Activated CD4-positive, alpha-beta memory T cell treated with anti-CD3 and anti-CD28 coated beads, Interleukin-2, amount 10 ng/mL, durations not matched to agents 7 days and 5 days (primary cell): ENCODE measurements at places on chromosomes 1 and 21. TPM values are rescaled to one million over a fixed set of nuclear protein-coding genes. Genes with fewer than 3 reads are reported as not detected.

DNA sequence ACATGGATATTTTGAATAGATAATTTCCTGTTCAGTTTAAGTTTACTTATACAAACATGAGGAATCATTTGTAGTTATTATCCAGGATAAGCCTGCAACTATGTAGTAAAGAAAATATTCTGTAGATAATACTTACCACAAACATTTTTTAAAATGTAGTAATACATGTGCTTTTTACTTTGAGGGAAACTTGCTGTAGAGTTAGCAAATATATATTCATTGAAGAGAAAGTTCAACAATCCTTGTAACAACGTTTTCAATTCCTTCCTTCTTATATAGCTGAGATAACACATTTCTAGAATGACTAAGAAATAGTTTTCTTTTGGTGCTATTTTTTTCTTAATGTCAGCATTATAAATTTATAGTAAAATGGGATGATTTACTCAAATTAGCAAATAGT, 664.6 kb upstream of the ADAMTS5 start:
- no peaks in the 10 kb centered on the region for H3K27me3 ChIP-seq
- H3K4me3 ChIP-seq, result no peak overlapping the region
- DNase-seq, result no peak
- no peaks in the 10 kb centered on the region for H3K4me1 ChIP-seq

DNA sequence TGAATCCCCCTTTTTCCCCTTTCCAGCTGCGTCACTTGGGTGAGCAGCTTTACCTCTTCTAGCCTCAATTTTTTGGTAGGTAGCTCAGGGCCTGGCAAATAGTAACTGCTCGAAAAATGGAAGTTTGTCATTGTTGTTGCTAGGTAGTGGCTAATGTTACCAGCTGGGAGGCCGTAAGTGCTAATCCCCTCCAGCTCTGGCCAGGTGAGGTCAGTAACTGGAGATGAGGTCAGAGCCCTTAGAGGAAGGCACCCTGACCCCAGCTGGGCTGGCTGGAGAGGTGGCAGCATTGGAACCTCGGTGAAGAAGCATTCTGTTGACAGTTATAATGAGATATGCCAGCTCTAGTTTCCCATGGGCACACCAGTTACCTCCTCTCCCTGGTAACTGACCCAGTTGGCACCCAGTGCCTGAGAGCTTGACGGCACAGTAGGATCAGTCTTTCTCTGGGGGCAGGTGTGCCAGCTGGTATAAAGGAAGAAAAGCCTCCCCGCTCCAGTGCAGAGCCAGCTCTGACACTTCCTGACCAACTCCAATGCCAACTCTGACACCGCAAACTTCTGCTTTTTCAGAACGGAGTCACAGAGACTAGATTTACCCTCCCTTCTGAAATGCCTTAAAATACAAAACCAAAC, 35.0 kb upstream of the SLC2A1 start:
- H3K27ac ChIP-seq, result no peak overlapping the region
- H3K4me3 ChIP-seq, result no peak overlapping the region
- DNase-seq, result no peak
- no peaks in the 10 kb centered on the region for H3K4me1 ChIP-seq
- H3K27me3 ChIP-seq, result peaks cover 2% of the 10 kb centered on the region

DNA sequence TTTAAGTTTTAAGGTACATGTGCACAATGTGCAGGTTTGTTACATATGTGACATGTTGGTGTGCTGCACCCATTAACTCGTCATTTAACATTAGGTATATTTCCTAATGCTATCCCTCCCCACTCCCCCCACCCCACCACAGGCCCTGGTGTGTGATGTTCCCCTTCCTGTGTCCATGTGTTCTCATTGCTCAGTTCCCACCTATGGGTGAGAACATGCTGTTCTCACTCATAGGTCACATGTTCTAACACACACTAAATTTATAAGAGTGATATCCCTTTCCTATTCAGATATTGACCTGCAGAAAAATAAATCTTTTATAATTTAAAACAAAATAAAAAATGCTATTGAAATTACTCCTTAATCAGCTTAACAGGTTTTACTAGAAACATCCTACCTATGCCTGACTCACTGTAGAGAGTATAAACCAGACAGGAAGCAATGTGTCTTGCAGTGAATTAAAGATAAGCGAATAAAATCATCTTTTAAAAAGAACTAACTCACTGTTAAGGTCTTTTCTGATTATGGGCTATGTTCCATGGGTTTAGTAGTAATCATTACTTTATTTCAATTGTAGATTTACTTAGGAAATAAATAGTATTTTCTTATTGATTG, 82.0 kb upstream of the DPH5 start:
- no peak overlapping the region for H3K4me3 ChIP-seq
- peaks cover 30% of the 10 kb centered on the region for H3K36me3 ChIP-seq
- H3K27ac ChIP-seq, result no peak overlapping the region
- DNase-seq, result no peak
- peaks cover 39% of the 10 kb centered on the region for H3K4me1 ChIP-seq

DNA sequence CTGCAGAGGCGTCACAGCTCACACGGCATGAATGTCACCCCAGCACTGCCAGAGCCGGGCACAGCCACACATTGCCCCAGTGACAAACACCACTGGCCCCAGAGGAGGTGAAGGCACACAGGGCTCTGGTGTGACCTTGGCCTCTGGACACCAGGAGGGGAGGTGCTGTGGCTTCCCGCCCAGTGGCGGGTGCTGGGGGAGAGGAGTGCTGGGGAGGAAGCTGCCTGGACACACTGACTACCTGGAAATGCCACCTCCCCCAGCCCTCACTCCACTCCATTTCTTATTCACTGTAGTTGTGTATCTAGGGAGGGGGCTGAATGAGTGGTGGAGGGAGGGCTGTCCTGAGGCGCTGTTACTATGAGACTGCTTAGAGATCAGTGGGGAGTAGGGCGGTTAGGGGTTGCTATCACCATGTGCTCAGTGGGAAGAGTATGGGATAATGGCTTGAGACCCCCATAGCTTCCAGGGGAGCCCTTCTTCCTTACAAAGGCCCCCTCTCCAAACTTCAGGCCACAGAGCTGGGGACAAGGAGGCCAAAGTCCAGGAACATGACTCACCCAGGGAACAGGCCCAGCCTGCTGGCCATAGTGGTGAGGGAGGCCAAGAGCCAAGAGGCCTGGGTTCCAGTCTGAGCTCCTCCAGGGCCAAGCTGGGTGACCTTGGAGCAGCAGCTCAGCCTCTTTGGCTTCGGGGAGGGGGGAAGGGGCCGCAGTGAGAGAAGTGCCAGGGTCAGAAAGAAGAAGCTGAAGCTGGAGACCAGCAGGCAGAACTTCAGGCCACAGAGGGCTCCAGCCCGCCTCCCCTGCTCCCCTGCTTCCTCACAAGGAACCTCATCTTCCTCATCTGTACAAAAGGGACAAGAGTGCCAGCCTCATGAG, 40.1 kb downstream of the AHDC1 start:
- no peaks in the 10 kb centered on the region for H3K27me3 ChIP-seq
- no peak for DNase-seq
- H3K4me1 ChIP-seq, result peaks cover 16% of the 10 kb centered on the region
- no peaks in the 10 kb centered on the region for H3K36me3 ChIP-seq

- H3K27me3 ChIP-seq, result peaks cover 2% of the 10 kb centered on the region
- no peak overlapping the region for H3K27ac ChIP-seq
- no peak for DNase-seq
- H3K36me3 ChIP-seq, result no peaks in the 10 kb centered on the region
- H3K4me1 ChIP-seq, result no peaks in the 10 kb centered on the region
These were observed 24.9 kb upstream of the KIRREL1 start for GRCh38 chr1:157968508-157968907.

GRCh38 chr1:64505232-64505943, 35.5 kb downstream of the CACHD1 start:
- no peaks in the 10 kb centered on the region for H3K36me3 ChIP-seq
- DNase-seq, result peak; percentile 51
- H3K27me3 ChIP-seq, result peaks cover 53% of the 10 kb centered on the region
- H3K4me3 ChIP-seq, result peak overlapping the region; percentile 69

DNA sequence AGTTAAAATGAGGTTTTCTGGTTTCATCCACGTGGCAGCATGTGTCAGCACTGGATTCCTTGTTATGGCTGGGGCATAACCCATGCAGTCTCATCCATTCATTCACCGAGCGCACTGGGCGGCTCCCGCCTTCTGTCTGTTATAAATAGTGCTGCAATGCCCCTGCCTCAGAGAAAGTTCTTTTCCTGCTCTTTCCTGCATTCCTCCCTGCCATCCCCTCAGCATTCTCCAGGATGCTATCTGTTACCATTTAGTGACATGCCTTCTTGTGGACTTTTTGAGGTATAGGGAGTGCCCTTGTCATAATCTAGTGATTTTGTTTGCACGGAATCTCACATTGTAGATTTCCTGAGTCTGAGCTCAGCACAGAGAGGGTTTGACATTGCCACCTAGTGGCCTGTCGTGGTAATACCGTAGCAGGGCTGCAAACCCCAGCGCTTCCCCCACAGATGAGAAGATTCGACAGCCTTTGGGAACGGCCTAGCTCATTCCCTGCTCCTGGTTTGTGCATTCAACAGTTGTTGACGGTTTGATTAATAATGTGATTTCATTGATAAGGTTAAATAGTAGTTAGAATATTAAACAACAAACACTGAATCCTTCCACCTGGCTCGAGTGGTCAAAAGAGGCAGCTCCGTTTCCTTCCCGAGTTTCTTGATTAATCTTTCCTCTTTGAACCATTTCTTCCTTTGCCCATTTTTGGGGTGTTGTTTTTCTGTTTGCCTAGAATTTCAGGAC, 46.3 kb downstream of the UMODL1 start:
- H3K4me1 ChIP-seq, result peaks cover 27% of the 10 kb centered on the region
- H3K4me3 ChIP-seq, result no peak overlapping the region
- no peaks in the 10 kb centered on the region for H3K36me3 ChIP-seq
- peaks cover 65% of the 10 kb centered on the region for H3K27me3 ChIP-seq
- H3K27ac ChIP-seq, result no peak overlapping the region

- H3K27me3 ChIP-seq, result peaks cover 48% of the 10 kb centered on the region
- H3K27ac ChIP-seq, result peak overlapping the region; percentile 91
- peaks cover 20% of the 10 kb centered on the region for H3K36me3 ChIP-seq
These were observed 1.2 kb upstream of the ATF3 start for GRCh38 chr1:212607206-212607912.

The LRRC3 gene
- total RNA-seq, result 3.7 TPM

The VAV3 gene
- 2.0 TPM for total RNA-seq

The S100A14 gene
- total RNA-seq, result not detected

The TTC22 gene
- 19.8 TPM for total RNA-seq

The TSPAN1 gene
- total RNA-seq, result not detected

The KIF21B gene
- 180 TPM for total RNA-seq

The KRTAP7-1 gene
- not detected for total RNA-seq
